ENCODE measurements at places on chromosomes 1 and 21.

DNA sequence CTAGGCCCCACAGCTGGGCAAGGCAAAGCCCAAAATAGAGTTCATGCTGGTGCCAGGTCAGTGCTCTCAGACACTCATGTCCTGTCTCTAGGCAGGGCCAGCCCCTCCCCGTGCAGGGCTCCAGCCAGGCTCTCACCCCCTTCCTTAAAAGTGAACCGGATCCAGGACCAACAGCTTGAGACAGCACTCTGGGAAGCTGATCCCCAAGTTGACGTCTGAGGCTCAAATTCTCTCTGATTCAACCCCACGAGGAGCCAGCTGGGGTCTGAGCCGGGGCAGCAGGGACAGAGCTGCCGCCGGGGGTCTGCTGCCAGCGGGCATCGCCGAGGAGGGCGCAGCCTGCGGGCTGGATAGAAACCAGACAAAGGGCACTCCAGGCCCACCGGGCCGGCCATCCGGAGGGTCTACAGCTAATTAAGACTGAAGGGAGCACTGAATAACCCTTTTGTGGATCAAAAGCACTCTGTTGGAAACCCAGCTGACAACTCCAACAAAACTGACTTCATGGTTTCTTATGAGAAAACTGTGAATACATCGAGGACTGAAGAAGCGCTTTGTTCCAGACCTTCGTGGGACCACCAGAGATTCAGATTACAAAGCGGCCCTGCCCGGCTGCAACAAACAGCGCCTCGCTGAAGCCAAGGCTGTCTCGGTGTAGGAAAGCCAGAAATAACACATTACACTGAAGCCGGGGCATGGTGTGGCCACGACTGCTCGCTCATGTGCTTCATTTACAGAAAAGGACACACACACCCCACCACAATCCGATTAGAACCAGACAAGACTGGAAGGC, 95.8 kb downstream of the PSMG1 start:
- DNase-seq: no peak

DNA sequence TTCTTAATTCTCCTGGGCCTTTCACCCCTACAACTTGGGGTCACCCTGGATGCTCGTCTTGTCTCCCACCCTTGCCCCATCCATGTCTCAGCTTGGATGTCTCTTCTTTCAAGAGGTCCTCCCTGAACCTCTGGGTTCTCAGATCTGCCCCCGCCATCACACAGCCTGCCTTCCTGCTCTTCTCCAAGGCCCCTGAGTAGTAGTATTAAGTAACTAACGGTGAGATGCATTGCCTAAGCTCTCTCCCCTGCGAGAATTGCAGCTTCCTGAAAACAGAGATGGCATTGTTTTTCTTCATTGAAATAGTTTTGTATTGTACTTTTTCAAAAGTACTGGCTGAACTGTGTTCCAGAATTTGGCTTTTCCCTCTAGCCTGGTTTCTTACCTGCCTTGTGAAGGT, 16.0 kb downstream of the MIIP start:
- DNase-seq: no peak

- no peak for DNase-seq
These were observed 13.4 kb downstream of the CFAP74 start for GRCh38 chr1:1990222-1990621.

DNA sequence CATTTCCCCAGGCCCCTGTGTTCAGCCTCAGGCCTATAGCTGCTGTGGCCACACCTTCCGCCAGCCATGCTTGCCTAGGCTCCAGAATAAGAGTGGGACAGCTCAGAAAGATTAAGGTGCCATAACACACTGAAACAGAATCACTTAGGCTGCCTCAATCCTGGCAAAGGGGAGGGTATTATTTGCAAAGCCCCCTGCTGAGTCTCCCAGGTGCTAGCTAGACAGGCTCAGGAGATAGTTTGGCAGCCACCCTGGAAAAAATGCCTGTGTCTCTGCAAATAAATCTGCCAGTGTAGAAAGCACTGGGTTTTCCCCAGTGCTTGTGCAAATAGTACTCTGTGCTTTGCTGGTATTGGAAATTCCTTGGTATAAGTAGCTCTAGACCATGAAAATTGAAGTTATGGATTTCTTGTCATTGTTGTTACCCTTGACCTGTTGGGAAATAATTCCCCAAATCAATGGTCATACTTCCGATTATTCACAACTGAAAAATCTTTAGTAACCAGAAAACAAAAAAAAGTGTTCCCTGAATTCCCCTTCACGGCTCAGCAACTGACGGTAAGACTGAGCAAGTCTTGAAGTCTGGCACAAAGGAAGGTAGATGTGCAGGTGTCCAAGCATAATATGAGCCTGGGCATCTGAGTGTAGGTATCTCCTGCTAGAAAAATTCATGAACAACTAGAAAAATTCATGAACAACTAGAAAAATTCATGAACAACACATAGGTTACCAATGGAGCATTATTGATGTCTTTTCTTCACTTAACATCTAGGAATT, 56.9 kb downstream of the PROX1 start:
- no peak for DNase-seq

DNA sequence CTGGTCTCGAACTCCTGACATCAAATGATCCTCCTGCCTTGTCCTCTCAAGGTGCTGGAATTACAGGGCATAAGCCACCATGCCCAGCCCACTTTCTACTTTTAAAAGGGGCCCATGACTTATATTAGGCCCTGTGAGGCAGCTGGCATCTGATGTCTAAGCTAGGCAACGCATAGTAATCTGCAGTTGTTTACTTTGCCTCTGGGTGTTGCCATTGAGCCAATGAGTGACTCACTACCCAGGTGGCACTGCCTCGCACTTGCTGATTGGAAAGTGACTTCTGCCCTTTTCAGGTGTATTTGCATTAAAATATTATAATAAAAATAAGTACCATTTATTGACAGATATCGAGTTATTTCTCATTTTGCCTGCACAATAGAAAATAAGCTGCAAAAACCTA, 84.9 kb downstream of the KIF14 start:
- no peak for DNase-seq

GRCh38 chr1:236759252-236759859, 35.7 kb upstream of the MTR start:
- no peak for DNase-seq

GRCh38 chr1:61085983-61086644, 3.8 kb downstream of the NFIA start:
- no peak for DNase-seq

DNA sequence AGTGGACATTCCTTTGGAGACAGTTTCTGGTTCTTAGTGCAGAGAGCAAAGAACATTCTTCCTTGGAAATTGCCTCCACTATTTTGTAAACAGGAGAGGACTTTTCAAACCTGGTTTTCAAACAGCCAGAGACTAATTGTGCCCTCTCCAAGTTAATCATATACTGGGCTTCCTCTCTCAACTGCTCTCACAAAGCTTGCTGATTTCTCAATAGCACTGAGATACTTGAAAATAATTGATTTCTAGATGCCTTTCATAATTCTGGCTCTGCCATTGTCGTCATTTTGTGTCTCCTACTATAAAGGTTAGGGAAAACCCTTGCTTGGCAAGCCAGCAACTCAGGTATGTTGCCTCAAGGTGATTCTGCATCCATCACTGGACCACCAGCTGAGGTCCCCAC, 56.0 kb downstream of the KCNJ15 start:
- DNase-seq: no peak

- no peak for DNase-seq
These were observed 10.8 kb downstream of the AADACL4 start for GRCh38 chr1:12654657-12655056.

GRCh38 chr1:206467915-206468314, 2.4 kb upstream of the IKBKE start:
- DNase-seq: no peak

DNA sequence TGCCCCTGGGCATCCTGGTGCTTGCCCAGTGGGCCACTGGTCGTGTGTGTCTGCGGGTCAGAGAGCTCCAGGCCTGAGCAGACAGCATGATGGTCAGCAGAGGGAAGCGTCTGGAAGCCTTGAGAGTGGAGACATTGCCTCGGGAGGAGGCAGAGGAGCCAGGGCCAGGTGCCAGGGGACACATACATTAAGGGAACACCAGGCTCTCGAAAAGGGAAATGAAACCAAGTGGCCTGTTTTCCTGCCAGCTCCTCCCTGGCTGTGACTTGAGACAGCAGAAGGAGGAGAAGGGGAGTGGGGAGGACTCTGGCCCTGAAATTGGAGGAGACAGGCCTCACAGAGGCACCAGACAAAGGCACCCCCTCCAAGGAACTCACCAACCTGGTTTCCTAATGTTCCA, 62.4 kb upstream of the LRP8 start:
- no peak for DNase-seq

DNA sequence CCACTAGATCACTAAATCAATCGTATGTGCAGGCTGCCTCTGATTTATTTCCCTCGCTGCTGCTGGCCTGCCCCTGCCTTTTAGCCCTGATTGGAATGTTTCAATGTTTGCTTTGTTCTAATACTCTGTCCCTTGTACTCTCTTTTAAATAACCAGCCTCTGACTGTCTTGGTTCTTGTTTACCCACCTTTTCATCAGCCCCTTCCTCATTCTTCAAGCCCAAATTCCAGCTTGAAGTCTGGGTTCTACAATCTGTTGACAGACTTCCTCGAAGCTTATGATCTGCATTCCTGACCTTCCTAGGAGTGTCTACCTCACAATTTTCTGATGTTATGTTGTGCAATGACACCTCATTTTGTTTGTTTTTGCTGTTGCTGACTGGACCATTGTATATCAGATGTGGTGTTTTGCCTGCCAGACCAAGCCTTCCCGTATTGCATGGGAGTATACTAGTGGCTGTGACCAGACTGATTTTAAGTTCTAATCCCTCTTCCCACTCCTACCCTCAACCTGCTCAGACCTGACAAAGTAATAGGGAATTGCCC, 46.6 kb upstream of the APOBEC4 start:
- no peak for DNase-seq
